ENCODE measurements at places on chromosomes 3 and 15. TPM values are rescaled to one million over a fixed set of nuclear protein-coding genes. Genes with fewer than 3 reads are reported as not detected.

The ROPN1 gene
- not detected for total RNA-seq

The OR5K2 gene
- not detected for total RNA-seq

The EPHA6 gene
- 0.22 TPM for total RNA-seq

The TM4SF1 gene
- total RNA-seq = 287 TPM

The MST1R gene
- 0.33 TPM for total RNA-seq

The ATP6V1A gene
- 133 TPM for total RNA-seq

The C3orf22 gene
- total RNA-seq = not detected

The ZNF860 gene
- 0.37 TPM for total RNA-seq

The PDE12 gene
- 17.4 TPM for total RNA-seq

The SH2D7 gene
- not detected for total RNA-seq

The NPAP1 gene
- total RNA-seq = not detected

All from uterine smooth muscle cell (primary cell).